MV-4-11 (cell line): ENCODE measurements at places on chromosomes 11 and 22.
A peak's percentile ranks its signal among the peaks of the same experiment; 100 is the strongest.

GRCh38 chr11:65672180-65672860 lies 9.6 kb upstream of the RELA start:
- DNase-seq: no peak

GRCh38 chr11:7893796-7894195 lies 37.3 kb downstream of the OR10A6 start:
- DNase-seq: no peak

DNA sequence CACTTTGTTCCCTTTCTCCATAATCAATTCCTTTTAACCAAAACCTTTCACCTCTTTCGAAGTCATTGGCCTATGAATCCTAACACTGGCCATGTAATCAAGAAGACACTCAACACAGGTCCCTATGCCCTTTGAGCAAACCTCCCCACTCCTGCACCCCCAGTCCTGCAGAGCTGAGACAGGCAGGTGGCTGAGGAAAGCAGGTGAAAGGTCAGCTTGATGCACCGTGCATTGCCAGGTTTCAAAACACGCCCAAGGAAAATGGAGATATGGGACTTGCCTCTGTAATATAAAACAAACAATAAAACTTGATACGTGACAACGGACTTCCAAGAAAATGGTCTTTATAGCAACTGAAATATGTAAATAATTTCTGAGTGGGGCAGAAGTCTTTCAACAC lies 10.6 kb downstream of the CPT1A start:
- no peak for DNase-seq

- peak; percentile 14 for DNase-seq
These were observed 47.9 kb upstream of the ADORA2A start for GRCh38 chr22:24379536-24379935.

GRCh38 chr11:56700242-56700913 lies 1.5 kb downstream of the OR9G1 start:
- no peak for DNase-seq

DNA sequence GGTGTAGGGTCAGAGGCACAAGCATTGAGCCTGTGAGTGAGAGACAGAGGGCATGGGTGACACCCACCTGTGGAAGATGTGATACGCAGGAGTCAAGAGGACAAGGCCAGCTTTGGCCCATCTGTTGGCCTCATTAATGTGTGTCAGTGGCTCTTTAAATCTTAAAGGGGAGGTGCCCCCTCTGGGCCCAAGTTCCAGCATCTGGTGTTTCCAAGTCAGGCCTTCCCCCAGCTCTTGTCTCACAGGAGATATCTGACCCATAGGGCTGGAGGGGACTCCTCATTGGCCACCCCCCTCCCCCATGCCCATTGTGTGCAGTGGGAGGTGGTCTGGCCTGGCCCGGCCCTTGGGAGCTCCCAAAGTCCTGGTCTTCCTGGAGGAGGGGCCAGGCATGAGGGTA lies 8.9 kb downstream of the KCNK7 start:
- peak; percentile 30 for DNase-seq

GRCh38 chr11:69832561-69833413 lies 13.6 kb upstream of the FGF3 start:
- DNase-seq: no peak

DNA sequence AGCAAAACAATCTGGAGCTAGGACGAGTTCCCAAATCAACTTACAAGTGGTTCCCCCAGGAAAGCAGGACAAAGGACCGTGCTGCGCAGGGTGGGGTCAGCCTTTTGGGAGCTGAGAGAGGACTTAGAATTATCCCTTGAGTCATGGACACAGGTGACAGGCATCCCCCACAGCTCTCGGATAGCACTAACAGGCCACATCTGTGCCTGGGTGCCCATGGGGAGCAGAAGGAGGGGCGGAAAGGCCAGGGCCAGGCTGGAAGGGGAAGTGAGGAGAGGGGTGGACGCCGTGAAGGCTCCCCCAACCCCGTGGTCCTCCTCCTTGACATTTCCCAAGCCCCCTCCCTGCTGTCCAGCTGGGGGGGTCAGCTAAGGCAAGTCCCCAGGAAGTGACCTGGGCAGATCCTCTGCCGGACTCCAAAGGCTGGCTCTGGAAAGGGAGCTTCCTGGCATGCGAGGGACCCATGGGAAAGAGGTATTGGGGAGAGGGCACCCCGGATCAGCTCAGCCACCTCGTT lies 31.6 kb upstream of the A4GALT start:
- DNase-seq: no peak

GRCh38 chr11:35234460-35235156 lies 95.6 kb downstream of the CD44 start:
- no peak for DNase-seq

- no peak for DNase-seq
These were observed 24.2 kb downstream of the SULT4A1 start for GRCh38 chr22:43838161-43838560.

GRCh38 chr11:120133216-120134105 lies 4.5 kb downstream of the TRIM29 start:
- no peak for DNase-seq

- DNase-seq: peak; percentile 48
These were observed 18.5 kb downstream of the FIBIN start for GRCh38 chr11:27012234-27012921.

GRCh38 chr11:115653926-115654325 lies 149.7 kb upstream of the CADM1 start:
- DNase-seq: no peak

GRCh38 chr11:131326829-131327228 lies 43.6 kb upstream of the NTM start:
- DNase-seq: no peak

DNA sequence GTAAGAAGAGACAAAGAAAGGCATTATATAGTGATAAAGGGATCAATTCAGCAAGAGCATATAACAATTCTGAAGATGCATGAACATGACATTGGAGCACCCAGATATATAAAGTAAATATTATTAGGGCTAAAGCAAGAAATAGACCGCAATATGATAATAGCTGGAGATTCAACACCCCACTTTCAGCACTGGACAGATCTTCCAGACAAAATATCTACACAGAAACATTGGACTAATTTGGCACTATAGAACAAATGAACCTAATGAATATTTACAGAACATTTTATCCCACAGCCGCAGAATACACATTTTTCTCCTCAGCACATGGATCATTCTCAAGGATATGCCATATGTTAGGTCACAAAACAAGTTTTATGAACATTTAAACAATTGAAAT lies 633.1 kb downstream of the JRKL start:
- no peak for DNase-seq

GRCh38 chr22:41822317-41823057 lies 10.4 kb upstream of the SREBF2 start:
- peak; percentile 21 for DNase-seq

- no peak for DNase-seq
These were observed 628.5 kb upstream of the FAT3 start for GRCh38 chr11:91596111-91596510.

- DNase-seq: no peak
These were observed 88.0 kb upstream of the KCNQ1OT1 start for GRCh38 chr11:2787816-2788167.

DNA sequence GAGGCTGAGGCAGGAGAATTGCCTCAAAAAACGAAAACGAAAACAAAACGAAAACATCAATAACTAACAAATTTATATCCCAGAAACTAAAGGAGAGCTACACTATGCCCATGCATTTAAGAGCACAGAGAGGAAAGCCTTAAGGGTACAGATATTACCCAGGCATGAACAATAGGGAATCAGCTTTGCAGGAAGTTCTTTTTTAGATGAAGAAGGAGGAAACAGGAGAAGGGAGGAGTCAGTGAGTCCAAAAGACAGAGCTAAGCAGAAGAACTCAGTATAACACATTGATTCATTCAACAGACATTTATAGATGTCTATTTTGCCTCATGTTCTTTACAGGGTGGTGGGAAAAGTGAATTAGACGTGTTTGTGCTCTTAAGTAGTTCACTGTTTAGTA lies 8.3 kb downstream of the MRPL17 start:
- DNase-seq: peak; percentile 17

DNA sequence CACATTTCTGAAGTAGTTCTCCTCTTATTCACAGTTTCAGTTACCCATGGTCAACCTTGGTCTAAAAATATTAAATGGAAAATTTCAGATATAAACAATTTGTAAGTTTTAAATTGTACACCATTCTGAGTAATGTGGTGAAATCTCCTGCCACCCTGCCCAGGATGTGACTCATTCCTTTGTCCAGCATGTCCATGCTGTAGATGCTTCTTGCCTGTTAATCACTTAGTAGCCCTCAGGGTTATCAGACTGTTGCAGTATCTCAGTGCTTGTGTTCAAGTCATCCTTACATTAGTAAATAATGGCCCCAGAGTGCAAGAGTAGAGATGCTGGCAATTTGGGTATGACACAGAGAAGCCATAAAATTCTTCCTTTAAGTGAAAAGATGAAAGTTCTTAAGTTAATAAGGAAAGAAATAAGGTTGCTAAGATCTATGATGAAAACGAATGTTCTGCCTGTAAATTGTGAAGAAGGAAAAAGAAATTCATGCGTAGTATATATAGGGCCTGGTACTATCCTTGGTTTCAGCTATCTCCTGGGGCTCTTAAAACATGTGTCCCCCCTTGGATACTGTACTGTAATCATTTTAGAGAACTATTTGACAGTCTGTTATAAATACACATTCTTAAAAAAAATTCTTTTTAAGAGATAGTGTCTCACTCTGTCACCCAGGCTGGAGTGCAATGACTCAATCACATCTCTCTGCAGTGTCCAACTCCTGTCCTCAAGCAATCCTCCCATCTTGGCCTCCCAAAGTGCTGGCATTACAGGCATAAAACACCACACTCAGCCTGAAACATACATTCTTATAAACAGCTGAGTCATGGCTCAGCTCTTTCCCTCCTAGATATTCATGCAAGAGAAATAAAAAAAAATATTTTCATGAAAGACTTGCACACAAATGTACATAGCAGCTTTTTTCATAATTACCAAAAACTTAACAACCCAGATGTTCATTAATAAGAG lies 31.3 kb downstream of the MTNR1B start:
- no peak for DNase-seq

DNA sequence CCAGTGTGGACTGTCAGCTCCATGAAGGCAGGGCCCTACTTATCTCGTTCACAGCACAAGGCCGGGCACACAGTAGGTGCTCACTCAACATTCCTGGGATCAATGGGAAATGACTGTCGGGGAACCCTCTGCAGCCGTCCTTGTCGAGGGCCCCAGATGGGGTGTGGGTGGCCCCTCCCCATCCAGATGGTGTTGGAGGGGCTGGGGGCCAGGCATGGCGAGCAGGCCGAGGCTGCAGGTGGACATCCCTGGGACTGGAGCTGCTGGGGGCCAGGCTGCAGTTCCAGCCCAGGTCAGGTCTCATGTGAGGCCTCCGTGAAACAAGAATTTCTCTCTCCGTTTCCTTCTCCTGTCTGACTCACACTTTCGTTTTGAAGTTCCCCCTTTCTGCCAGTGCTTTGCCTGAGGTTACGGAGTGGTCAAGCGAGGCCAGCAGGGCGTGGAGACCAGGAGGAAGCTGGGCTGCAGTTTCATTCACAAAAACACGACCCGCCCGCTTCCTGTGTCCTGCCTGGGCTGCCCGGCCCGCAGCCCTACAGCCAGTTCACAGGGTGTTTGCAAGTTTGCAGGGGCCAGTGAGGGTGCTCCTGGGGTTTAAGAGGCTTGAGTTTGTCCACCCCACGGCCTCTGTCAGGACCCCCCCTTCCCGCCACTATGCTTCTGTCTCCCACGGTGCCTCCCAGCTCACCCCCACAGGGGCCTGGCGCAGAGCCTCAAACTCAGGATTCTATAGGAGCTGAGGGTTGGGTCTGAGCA lies 4.5 kb downstream of the MYEOV start:
- peak; percentile 96 for DNase-seq

GRCh38 chr11:98455500-98456307 lies 565.0 kb upstream of the CNTN5 start:
- DNase-seq: no peak

DNA sequence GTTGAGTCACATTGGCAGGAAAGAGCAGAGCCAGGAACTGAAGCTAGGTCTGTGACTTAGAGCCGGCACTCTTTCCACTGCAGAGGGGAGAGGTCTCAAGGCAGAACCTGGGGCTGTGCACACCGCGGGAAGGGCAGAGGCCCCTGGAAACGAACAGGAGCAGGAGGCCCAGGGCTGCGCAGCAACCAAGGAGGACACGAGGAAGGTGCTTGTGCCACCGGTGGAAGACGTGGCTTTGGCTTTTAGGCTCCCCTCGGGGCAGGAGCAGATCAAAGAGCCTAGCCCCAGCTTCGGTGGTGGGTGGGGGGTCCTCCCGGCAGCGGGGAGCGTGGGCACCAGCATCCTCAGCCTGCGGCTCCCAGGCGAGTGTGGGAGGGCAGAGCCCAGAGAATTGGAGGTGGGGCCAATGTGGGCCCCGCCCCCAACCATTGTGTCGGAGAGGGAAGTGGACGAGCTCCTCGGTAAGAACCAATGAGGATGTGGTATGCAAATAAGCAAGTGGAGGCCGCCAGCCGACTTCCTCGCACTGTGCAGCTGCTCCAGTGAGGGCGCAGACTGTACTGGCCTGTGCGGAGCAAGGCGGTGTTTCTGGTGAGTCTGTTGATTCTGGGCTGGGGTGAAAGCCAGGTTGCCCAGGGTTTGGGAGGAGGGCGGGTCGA lies at the start of gene CCDC116:
CCDC116 (plus strand) TSS at position 524 of the 659 bp plus-strand sequence. CDS start 422 bp downstream, outside the sequence.
- peak; percentile 95 for DNase-seq

DNA sequence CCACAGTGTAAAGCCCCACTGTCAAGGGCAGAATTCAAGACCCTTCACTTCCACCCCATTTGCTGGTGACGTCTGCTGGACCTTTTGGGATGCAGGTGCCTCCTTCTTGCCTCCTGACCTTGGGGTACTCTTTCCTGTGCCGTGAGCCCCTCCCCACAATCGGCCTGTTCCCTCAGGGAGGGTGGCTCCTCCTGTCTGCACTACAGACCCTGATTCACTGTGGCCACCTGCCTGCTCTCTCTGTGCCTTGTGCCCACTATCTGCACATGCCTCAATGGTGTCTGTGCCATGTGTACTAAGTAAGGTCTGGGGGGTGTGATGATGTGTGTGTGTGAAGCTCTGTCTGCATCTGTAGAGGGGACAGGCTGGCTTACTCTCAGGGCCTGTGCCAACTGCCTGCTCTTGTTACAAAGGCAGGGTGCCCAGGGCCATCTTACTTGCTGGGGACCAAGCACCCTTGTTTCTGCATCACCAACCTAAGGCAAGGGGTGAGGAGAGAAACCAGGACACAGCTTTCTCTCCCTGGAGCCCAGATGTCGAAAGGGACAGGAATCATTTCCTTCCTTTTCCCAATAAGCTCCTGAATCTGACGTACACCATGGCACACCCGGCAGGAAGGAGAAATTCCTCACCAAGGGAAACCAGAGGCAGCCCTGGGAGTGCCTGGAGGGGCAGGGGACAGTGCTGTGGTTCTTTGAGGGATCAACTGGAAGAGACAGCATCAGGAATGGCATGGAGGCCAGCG lies 3.7 kb downstream of the PPM1F start:
- DNase-seq: no peak

DNA sequence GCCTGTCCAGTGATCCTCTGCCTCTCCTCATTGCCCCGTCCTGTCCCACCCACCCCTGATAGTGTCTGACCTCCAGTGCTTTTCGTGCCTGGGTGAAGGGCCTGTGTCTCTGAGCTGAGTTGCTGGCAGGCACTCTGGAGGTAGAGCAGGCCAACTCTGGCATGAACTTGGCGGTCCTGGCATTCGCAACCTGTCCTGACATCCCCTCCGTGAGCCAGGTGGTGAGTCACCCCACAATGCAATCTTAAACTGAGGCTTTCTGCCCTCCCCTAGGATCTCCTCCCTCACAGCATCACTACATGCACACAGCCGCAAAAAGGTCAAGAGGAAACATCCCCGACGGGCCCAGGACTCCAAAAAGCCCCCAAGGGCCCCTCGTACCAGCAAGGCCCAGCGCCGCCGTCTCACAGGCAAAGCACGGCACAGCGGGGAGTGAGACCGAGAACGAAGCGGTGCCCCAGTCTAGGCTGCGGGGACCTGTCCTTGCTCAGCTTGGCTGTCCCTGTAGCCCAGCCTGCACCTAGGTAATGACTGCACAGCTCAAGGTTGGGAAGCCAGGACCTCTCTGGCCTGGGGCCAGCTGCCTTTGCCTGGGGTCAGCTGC lies 4.9 kb downstream of the NOL12 start:
- DNase-seq: no peak
